ENCODE measurements at places on chromosomes 1 and 21.

DNA sequence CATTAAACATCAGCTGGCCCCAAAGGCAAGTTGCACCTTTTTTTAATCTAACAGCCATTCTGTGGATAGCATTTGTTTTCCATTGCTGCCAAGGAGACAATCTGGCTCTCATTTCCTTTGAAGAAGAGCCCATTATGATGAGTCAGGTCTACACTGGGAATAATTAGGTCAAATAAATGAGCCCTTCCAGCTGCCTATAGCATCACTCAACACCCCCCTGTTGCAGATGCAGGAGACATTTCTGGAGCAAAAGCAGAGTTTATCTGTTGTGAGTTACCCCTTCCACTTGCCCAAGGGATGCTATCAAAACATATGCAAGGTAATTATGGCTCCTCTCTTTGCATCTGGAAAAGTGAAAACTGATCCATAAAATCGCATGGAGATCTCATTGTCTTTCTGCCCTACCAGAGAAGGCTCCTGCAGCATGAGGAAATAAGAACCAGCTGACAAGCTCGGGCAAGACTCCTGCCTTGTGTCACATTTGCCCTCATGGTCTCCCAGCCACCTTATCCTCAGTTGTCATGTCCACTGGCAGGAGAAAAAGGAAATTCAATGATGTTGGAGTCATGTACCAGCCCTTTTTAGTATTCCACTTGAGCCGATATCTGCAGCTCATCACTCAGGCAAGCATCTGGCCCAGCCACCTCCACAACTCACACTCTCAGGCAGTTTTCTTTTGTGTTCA is 135.9 kb downstream of the SLC30A10 start:
- DNase-seq = no peak

GRCh38 chr1:3349161-3349967 is 105.1 kb upstream of the ARHGEF16 start:
- no peak for DNase-seq

GRCh38 chr1:62057641-62058290 is 136.9 kb upstream of the L1TD1 start:
- no peak for DNase-seq

- no peak for DNase-seq
Measured at GRCh38 chr21:35342440-35342839, 293.3 kb upstream of the RUNX1 start.

DNA sequence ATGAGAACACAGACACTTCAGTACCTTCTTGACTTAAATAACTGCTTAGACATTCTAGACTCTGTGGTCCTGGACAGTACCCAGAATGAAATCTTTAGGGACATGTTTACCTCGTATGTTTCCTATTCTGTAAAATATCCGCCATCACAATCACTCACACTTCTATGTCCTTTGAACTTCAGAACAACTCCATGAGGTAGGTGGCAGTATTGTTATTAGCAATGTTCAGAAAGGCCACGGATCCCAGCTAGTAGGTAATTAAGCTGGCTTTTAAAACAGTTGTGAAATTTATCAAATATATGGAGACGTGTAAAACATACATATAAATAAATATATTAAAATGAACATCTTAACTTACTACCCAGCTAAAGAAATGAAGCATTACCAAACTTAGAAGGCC is 83.4 kb downstream of the CACHD1 start:
- no peak for DNase-seq

GRCh38 chr1:232143315-232143886 is 486.5 kb downstream of the SIPA1L2 start:
- DNase-seq = no peak

- DNase-seq = no peak
Measured at GRCh38 chr1:43349594-43350306, 9.0 kb upstream of the CDC20 start.

DNA sequence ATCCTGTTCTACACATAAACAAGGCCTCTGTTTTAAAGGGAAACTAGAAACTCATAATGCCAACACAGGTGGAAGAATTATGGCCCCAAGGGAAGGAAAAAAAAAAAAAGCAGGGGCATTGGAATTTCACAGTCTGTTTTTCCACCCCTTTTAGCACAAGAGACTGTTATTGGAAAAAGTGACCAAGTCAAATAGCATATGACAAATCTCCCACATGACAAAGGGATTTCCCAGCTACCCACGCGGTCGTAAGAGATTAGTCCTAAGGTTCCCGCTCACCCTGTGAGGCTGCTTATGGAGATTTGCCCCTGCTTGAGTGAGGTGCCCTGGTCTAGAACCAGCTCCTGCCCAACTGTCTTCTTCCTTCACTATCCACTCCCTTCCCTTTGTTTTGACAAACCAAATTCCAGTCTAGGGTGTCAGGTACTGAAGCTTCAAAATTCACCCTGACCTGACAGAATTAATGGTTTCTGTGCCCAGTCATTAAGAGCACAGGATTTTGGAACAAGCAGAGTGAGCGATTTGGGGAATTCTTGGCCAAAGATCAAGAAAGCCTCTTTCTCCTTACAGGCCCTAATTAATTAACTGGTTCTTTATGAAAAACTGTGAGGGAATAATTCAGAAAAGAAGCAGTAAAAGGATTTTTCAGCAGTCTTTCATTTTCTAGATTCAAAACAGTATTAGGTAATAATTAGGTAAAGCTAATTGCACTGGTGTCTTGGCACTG is 107.3 kb downstream of the NMNAT2 start:
- DNase-seq = no peak

Measured in NCI-H1092 (cell line).